ENCODE measurements at places on chromosomes 13 and 19.

- no peak for DNase-seq
Measured at GRCh38 chr19:56554272-56554869, 12.9 kb upstream of the ZNF470 start.

DNA sequence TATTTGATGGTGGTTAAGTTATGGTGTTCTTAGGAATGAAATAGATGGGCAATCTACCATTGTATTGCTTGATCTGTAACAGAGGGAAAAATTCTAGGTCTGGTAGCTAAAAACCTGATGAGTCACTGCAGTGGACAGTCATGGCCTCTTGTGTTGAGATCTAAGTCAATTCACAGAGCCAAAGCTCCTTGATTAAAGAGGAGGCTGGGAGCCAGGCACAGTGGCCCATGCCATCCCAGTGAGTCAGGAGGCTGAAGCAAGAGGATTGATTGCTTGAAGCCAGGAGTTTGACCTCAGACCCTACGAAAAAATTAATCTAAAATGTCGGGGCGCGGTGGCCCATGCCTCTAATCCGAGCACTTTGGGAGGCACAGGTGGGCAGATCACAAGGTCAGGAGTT, 67.1 kb upstream of the KPNA3 start:
- DNase-seq, result no peak

DNA sequence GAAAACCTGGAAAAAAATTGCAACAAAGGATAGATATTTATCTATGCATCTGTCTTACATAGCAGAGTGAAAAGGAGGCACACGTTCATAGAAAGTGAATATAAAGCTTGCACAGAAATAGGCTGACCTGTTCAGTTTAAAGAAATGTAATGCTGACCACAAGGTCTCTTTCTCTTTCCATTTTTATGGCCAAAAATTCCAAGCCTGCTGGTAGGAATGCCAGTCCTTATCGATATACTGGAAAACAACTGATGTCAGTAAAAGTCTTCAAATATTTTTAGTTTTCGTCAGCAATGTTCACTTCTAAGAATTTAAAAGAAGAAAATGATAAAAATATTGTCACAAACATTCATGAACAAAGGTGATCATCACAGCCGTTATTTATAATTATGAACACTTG, 59.0 kb upstream of the MCF2L start:
- DNase-seq, result no peak

- DNase-seq, result no peak
Measured at GRCh38 chr13:98490866-98491265, 86.0 kb downstream of the STK24 start.

- DNase-seq, result no peak
Measured at GRCh38 chr13:31927219-31927653, 104.3 kb upstream of the FRY start.

- DNase-seq, result no peak
Measured at GRCh38 chr19:21758296-21758695, 9.1 kb downstream of the ZNF100 start.

DNA sequence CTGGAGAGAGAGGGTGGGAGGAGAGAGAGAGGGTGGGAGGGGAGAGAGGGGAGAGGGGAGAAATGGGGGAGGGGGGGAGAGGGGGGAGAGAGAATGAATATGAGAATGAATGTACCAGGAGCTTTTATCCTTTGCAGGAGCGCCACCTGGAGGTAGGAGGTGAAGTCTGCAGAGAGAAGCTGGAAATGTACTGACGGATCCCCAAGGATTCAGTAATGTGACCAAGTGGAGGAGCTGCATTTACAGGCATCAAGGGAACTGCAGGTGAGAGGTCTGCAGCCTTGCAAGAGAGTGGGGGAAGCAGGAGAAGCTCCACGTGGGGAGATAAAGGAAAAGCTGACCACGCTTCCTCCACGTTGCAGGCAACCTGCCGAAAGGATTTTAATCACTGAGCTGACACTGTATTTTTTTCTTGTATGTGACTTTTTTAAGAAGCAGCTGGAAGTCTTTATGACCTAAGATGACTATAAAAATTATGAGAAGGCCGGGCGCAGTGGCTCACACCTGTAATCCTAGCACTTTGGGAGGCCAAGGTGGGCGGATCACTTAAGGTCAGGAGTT, 33.7 kb downstream of the VSTM1 start:
- peak; percentile 53 for DNase-seq

GRCh38 chr19:18112989-18113478, 15.5 kb downstream of the MAST3 start:
- DNase-seq, result peak; percentile 79

DNA sequence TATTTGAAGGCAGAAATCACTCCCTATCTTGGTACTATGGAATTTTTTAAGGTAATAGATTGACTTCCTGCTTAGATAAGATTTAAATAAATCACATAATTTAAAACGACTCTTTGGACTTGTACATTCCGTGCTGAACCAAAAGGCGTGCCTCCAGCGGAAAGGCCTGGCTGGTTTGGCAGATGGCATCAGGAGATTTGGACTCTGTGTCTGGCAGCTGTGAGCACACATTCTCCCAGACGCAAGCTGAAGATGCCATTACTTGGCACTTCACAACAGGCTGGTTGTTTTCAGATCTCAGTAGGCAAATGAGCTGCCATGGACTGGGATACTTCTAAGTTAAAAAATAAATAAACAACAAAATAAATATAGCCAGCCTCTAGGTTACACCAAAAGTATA, 104.5 kb upstream of the SLC15A1 start:
- DNase-seq, result no peak

- no peak for DNase-seq
Measured at GRCh38 chr13:100545684-100546061, 42.9 kb downstream of the GGACT start.

DNA sequence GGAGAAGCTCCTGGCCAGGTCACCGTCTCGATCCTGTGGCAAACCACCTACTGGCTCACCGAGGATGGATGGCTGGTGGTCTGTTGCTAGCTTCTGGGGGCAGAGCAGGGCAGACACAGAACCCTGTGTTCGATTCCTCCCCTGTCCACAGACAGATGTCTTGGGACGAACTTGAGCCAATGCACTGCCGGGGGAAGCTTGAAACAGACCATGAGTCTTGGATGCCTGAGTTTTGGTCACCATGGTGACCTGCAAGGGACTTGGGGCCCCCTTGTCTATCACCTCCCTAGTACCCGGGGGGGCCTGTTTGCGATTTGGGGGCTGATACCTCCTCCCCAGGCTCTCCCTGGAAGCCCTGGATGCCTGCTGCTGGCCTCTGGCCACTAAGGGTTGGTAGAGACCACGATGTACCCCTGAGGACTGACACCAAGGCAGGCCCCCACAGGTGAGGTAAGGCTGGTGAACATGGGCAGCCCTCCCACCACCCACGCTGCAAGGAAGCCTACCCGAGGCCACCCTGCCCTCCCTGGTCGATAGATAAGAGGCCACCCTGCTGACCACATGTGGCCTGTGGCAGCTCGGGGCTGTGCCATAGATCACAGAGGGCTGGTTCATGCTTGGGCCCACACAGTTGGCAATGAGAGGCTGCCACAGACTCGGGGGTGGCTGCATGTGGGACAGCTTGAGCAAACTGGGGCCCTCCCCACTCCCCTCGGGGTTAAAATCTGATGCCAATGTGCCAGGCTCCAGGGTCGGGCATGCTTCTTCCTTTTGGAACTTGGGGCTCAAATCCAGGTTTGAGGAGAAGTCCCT, 10.7 kb downstream of the IQCN start:
- no peak for DNase-seq

GRCh38 chr19:20385061-20385460, 180.5 kb downstream of the ZNF737 start:
- no peak for DNase-seq

- DNase-seq, result no peak
Measured at GRCh38 chr13:41627425-41627824, 170.1 kb downstream of the RGCC start.

GRCh38 chr13:50449465-50449864, 394.0 kb downstream of the DLEU7 start:
- no peak for DNase-seq

DNA sequence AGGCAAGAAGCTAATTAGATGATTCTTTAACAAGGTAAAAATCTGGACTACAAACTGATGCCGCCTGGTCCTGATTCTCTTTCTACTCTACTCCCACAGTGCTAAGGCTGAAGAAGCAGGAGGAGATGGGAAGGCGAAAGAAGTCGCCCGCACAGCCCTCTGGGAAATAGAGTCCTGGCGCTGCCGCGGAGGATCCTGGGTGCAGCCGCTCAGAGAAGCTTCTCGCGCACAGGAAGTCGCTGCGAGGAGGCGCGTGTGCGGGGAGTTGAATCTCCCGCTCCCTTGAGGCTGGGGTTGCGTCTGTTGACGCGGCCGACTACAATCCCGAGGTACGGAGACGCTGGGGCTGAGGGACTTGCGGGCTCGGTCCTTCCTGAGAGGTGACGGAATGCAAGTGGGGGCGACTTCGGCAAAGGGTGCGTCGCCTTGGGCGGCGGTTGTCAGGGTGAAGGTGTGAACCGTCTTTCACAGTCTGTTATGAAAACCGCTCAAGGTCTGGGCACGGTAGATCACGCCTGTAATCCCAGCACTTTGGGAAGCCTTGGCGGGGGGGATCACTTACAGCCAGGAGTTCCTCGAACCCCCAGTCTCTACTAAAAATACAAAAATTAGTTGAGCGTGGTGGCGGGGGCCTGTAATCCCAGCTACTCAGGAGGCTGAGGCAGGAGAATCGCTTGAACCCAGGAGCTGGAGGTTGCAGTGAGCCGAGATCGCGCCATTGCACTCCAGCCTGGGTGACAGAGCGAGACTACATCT, at the start of gene ZNF473:
Gene ZNF473 (plus strand): TSS at position 212 of the 756 bp plus-strand sequence. CDS start 5,078 bp downstream, outside the sequence.
- peak; percentile 95 for DNase-seq

GRCh38 chr13:53137779-53138178, 109.2 kb downstream of the OLFM4 start:
- DNase-seq, result no peak

DNA sequence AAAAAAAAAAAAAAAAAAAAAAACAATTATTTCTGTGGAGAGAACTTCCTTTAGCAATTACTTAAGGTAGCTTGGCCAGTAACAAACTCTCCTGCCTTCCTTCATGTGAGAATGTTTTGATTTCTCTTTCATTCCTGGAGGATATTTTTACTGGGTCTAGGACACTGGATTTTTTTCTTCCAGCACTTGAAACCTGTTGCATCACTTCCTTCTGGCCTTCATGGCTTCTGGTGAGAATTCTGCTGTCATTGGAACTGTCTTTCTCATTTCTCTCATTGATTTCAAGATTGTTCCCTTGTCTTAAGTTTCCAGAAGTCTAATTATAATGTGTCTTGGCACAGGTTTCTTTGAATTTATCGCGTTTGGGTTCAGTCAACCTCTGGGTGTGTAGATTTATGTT, 19.3 kb upstream of the RAB20 start:
- no peak for DNase-seq

DNA sequence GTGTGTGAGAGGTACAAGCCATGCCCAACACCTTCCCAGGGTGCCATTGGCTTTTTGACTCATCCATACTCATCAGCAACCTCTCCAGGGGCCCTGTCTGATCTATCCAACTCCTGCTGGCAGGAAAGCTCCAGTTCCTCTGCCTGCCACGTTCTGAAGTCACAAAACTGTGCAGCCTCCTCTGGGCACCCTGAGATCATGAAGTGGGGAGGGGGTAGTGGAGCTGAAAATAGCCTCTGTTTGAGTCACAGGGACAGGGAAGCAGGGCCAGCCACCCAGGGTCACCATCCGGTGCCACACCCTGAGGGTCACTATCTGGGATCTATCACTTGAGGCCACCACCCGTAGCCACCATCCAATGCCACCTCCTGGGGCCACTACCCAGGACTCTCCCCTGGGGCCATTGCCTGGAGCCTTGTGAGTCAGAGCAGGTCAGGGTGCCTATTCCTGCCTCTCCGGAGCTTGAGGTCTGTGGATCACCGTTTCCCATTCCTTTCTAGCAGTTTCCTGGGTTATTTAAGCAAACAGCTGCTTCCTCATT, 172.1 kb downstream of the NUFIP1 start:
- no peak for DNase-seq

DNA sequence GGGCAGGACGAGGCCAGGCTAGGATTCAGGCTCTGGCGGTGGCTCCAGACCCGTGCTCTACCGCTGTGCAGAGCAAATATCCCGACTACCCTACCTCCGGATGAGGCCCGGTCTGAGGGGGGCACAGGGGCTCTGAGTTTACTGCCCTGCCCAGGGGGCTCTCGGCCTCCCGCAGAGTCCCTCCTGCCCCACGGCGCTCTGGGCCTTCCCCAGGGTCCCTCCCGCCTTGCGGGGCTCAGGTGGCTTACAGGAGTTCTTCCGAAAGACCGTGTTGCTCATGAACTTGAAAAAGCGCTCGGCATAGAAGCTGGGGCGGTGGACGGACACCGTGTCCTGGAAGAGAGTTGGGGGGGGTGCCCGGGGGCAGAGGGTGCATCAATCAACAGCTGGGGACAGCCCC, 19.1 kb upstream of the CACTIN start:
- DNase-seq, result no peak

DNA sequence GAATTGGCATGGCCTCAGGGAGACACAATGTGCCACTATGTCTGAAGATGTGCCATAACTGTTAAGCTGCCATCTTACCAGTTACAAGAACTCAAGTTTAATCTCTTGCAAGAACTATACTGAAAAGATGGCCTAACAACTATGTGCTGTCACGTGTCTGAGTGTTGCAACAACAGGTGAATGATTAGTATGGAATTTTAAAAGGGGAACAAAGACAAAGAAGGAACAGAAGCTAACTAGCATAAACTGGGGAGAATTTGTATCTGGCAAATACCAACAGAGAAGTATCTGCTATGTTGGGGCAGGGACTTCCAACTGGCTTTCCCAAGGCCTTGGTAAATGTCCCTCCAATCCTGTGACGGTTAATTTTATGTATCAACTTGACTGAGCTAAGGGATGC, 11.5 kb upstream of the ACOD1 start:
- peak; percentile 72 for DNase-seq

DNA sequence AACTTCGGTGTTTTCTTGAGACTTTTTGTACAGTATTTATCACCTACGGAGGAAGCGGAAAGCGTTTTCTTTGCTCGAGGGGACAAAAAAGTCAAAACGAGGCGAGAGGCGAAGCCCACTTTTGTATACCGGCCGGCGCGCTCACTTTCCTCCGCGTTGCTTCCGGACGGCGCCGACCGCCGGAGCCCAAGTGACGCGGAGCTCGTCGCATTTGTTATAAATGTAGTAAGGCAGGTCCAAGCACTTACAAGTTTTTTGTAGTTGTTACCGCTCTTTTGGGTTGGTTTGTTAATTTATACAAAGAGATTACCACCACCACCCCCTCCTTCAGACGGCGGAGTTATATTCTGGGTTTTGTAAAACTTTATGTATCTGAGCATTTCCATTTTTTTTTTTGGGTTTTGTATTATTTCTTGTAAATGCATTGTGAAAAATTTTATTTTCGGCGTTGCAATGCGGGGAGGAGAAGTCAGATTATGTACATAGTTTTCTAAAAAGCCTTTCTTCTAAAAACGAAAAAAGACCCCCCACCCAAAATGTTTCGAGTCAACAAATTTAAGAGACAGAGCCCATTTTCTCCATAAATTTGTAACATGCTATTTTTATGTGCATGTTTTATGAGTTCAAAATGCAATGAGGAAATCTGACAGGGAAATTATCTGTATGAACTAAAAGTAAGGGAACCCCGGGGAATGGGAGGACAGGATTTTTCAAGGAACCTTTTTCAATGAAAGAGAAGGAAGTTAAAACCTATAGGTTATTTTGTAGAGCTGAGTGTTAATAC, 2.3 kb downstream of the SOX1 start:
- DNase-seq, result no peak
